Activated gamma-delta T cell treated with anti-CD3 and anti-CD28 coated beads, Interleukin-2, amount 50 U/mL, for 16 hours (primary cell): ENCODE measurements at places on chromosomes 16 and 17.

DNA sequence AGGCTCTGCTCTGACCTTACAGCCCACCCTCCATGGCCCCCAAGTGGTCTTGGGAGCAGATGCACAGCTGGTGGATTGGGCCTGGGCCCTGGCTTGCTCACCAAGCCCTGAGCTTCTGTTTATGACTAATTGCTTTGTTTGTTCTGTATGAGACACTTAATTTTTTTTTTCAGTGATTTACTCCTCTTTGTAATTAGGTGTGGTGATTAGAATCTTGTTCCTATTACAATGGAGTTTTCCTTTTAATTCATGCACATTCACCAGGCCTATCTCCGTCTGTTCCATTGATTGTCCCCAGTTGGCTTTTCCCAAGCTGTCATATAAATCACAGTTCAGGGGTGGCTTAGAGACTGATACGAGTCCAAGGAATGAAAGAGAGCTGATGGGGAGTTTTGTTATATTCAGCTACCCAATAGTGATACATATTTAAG, 242.3 kb downstream of the CCDC182 start:
- no peak for DNase-seq

DNA sequence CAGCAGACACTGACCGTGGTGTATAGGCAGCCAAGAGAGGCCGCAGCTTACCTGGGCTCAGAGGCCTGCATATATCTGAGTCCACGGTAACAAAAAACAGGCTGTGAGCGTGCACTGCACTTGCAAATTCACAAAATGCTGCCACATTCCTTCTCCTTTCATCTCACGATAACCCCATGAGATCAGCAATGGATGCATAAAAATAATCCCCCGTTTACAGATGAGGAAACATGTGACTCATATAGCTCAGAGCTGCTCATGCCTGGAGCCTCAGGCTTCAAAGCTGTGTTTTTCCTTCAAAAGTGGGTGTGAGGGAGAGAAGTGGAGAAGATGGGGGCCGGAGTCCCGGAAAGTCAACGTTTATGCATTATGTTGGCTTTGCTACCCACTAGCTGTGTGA, 118.3 kb upstream of the FOXF1 start:
- DNase-seq: no peak

DNA sequence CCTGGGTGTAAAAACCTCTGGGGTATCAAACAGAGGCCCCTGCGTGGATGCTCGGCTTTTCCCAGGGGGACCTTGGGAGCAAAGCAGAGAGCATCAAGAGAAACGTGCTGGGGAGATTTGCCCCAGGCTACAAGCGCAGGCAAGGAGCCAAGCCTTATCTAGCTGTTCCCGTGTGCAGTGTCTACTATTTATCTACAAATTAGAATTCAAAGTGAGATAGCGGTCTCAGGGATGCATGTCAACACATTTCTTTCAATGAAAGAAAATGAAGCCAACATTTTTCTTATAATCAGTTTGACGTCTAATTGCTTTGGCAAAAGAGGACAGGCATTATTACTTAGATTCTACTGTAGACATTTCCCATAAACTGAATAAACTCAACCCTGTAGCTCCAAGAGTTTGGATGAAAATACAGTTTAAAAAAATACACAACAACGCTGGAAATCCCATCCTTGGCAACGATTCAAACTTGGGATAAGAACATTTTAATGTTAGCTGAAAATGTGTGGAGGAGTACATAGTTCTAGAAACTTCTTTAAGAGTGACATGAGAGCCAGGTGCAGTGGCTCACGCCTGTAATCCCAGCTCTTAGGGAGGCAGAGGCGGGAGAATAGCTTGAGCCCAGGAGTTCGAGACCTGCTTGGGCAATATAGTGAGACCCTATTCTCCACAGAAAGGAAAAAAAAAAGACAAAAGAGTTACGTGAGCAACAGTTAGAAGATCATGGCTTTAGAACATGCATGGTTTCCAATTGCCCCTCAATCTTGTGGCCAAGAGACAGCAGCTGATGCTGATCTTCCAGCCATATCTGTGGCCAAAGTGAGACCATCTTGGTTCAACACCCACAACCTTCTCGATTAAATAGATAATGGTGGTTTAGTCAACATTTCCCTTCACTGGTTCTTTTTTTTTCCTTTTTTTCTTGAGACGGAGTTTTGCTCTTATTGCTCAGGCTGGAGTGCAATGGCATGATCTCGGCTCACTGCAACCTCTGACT, 7.2 kb downstream of the SPNS3 start:
- no peak for DNase-seq

- no peak for DNase-seq
Measured at GRCh38 chr17:70539132-70539924, 370.0 kb downstream of the KCNJ2 start.

- no peak for DNase-seq
Measured at GRCh38 chr16:28491230-28491969, 474 bp downstream of the CLN3 start.

- DNase-seq: no peak
Measured at GRCh38 chr16:21590287-21590686, 9.1 kb upstream of the METTL9 start.

GRCh38 chr16:71780521-71781089, 28.0 kb downstream of the AP1G1 start:
- no peak for DNase-seq

GRCh38 chr17:68456339-68457167, 743 bp downstream of the WIPI1 start:
- no peak for DNase-seq

- DNase-seq: no peak
Measured at GRCh38 chr17:10750210-10750609, 20.4 kb upstream of the TMEM220 start.

- peak; percentile 7 for DNase-seq
Measured at GRCh38 chr17:65750631-65751115, 189.2 kb upstream of the AXIN2 start.

DNA sequence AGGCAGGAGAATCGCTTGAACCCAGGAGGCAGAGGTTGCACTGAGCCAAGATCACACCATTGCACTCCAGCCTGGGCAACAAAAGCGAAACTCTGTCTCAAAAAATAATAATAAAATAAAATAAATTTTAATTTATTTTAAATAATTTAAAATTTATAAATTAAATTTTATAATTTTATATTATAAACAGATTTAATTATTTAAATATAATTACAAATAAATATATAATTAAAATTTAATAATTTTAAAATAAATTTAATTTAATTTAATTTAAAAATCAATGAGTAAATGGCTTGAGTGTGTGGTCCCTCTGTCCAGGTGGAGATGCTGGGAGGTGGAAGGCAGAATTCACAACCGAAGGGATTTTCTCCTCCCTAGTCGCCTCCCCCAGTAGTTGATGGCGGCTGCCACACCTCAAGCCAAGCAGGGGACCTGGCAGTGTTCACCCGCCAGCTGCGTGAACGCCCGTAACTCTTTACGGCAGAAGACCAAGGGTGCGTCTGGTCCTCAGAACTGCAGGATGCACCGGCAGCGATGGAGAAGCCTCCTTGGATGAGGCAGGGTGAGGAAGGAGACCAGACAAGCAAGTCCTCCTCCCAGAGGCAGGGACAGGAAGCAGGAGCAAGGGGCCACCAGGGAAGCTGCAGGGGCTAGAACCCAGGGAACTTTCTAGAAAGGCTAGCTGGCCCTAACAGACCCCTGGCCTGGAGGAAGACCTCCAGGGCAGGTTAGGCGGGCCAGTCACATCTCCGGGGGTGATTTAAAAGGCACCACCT, 22.9 kb upstream of the KRT17 start:
- no peak for DNase-seq

- no peak for DNase-seq
Measured at GRCh38 chr17:31144428-31144827, 49.7 kb downstream of the NF1 start.

- DNase-seq: no peak
Measured at GRCh38 chr17:27558842-27559505, 72.0 kb upstream of the LGALS9 start.

- no peak for DNase-seq
Measured at GRCh38 chr17:43714465-43715149, 44.0 kb downstream of the SOST start.
